Muscle of leg (tissue), 16 donors: ENCODE measurements at places on chromosomes 5 and 9.

DNA sequence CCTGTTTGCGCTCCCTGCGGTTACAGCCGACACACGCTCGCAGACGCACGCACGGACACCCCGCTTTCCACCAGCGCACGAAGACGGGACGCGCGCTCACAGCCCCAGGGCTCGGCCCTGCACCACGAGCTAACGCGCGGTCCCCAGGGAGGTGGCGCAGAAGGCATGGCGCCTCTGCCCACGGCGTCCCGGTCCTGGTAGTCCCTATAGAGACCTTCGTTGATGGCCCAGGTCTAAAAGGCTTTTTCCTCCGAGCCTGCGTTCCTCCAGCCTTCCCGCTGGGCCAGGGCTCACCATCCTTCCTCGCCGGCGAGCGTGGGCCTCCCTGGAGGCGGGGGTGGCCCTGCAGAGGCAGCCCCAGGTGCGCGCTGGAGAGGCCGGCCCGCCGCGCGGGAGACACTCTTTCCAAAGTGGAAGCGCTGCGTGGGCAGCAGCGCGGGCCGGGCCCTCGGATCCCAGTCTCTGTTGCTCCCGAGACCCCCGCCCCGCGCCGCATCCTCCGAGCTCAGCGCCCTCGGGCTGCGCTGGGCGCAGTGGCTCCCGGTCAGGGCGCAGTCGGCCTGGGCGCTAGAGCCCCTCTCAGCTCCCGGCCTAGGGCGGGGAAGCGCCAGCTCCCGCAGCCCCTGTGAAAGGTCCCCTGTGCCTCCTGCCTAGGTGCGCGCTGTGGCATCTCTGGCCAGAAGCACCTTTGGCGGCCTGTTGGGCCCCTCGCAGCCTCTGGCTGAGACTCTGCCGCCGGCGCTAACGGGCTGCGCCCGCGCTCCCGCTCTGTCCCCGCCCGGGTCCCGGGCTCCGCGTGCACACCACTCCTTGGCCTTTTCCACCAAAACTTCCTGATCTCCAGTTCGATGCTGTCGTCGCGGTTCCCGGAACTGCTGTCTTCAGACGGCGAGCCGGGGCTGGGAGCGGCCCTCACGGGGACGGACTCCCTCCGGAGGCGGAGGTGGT, 31.9 kb upstream of the FANCC start:
- DNase-seq, result no peak

DNA sequence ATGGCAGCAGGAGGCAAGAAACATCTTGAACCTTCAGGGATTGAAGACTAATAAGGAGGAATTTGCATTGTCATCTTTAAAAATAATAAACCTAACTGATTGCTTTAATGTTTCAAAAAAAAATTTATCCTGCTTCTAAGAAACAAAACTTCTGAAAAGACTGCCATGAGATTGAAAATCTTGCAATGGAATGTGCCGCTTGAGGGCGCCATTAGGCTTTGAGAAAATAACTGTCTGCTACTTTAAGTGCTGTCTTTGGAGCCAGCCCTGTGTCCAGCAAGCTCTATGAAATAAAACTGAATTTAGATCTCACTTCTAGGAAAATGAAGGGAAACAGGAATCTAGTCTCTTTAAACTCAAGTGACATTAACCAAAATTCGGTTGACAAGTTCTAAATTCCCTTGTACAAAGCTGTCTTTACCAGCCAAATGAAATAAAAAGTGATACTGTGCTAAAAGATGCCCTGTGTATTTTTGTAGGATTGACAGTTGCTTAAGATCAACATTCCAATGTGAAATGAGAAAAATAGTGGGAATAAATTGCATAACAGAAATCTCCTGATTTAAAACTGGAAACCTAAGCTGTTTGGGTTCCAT, 79.4 kb downstream of the ESM1 start:
- peak; percentile 78 for DNase-seq

DNA sequence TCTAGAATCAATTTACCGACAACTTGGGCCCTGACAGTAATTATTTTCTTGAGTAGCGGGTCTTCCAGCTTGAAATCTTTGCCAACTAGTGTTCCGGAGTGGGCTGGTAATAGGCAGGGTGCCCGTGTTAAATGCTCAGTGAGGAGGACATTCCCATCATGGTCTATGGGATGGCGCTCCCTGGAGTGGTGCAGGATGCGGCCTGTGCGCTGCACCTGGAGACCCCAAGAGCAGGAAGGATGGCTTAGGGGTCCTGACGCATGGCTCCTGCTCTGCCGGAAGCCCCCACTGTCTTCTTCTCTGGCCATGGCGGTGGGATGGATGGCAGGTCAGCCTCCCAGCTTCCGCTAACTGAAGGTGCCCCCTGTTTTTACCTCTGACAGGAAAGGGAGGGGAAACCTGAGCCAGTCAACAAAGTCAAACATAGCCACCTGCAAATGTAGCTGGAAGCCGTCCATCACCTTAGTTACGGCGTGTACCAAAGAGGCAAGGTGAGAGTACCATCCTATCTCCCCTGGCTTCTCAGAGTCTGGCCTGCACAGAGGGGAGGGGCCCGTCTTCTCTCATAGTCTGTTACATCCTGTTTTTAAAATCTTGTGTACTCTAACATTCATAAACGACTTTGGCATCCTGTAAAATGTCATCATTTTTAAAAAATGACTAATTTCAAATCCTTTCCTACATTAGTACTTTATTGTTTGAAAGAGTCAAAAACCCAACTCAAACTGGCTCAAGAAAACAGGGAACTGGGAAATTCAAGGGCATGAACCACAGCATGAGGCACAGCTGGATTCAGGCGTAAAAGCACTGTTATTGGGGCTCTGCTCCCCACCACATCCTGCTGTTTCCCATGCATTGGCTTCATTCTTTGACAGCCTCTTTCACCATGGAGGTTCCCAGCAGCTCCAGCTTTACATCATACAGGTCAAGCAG, 28.5 kb upstream of the UNC5A start:
- DNase-seq, result no peak

DNA sequence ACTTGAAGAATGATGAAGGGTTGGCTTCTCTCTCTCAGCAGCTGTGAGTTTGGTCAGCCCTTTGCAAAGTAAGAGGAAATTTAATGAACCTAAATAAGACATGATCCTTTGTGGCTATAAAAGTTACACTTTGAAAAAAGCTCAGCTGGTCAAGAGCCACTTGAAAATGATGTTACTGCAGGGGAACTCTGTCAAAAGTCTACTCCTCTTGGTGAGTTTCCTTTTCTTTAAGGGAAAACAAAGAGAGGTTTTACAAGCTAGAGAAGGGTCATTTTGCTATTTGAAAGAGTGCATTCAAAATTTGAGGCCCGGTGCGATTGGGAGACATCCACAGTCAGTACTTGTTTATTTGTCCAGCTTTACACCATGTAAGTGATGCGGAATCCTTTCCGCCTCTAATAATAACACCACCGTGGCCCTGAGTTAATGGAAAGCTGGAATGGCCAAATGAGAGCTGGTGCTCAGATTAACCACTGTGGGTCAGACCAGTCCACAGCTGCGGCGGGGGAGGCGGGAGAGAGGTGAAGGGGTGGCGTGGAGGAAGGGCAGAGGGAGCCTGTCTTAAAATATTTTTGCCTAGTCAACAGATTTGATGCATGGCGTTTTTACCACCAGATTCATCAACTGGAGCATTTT, 404.0 kb downstream of the TLE4 start:
- peak; percentile 59 for DNase-seq

- DNase-seq, result peak; percentile 30
Observed at GRCh38 chr9:125904155-125904851, 157.1 kb downstream of the PBX3 start.

- no peak for DNase-seq
Observed at GRCh38 chr9:4327504-4328191, 27.8 kb upstream of the GLIS3 start.

- DNase-seq, result peak; percentile 25
Observed at GRCh38 chr9:86783884-86784283, 163.4 kb downstream of the GAS1 start.
